Hematopoietic multipotent progenitor cell treated with erythropoietin and hydrocortisone succinate and interleukin-3 and kit ligand, for 15 days (in vitro differentiated cells): ENCODE measurements at places on chromosomes 6 and 20.

GRCh38 chr6:16674801-16675392 lies 86.4 kb downstream of the ATXN1 start:
- DNase-seq: no peak

DNA sequence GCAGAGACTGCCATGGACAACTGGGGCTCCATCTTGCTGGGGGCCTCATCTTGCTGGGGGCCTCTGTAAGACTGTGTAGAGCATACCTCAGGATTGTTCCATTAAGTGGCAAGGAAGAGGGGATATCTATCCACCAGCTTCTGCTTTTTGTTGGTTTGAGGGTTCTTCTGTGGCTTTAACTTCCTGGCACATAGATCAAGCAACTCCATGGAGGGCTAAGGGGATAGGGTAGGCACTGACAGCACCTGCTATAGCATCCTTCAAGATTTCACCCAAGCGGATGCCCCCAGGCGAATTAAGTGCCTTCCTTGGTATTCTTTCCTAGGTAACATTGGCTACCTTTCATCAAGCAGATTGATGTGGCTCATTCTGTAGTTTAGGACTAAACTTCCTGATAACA lies 3.8 kb upstream of the LRRN4 start:
- no peak for DNase-seq

DNA sequence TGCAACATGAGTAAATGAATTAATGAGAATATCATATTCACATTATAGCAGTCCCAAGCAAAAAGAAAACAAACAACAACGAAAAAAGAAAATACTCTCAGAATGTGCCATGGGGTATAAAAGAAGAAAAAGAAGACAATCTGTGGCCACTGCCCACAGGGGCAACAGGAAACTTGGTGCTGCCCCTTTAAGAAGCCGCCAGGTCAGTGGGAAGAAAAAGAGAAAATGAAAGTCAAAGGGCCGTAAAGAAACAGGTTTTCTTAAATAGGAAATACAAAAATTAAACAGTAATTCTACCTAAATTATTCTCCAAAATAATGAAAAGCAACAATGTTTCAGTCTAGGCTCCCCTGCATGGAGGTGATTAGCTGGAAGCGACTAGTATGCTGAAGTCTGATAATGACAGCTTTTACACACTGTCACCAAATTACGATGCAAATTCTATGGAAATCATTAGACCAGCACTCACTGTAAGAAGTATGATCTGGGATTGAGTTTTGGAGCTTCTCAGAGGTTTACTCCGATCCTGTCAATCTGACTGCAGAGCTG lies 23.6 kb downstream of the GMDS start:
- DNase-seq: no peak

DNA sequence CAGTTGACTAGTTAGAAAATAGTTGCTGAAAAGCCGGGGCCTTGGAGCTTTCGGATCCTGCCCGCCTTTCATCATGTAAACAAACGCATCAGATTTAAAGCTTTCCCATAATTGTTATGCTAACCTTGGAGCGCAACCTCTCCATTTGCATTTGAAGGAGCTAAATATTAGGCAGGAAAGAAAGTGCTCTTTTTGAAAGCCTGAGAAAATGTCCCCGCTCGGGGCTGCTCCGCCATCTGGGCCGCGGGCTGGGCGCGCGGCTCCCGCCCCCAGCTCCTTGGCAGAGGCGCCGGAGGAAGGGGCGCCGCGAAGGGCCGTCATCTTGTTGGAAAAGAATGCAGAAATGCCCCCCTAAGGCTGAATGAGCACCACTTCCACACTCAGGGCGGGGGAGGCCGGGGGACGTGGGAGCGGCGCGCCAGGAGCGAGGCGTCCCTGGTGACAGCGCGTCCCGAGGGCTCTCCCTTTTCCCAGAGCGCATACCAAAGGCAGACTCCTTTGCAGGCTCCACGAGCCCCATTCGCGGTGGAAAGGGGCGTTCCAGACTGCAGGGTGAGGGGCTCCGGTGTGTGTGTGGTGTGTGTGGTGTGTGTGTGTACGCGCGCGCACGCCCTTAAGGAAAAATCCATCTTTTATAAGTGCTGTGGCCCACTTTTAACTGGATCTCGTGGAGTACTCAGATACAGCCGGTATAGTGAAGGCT lies 145.6 kb upstream of the ID4 start:
- DNase-seq: no peak
